ENCODE measurements at places on chromosomes 2 and 18.

- no peak for DNase-seq
These were observed 961.3 kb upstream of the CELF4 start for GRCh38 chr18:38526922-38527321.

DNA sequence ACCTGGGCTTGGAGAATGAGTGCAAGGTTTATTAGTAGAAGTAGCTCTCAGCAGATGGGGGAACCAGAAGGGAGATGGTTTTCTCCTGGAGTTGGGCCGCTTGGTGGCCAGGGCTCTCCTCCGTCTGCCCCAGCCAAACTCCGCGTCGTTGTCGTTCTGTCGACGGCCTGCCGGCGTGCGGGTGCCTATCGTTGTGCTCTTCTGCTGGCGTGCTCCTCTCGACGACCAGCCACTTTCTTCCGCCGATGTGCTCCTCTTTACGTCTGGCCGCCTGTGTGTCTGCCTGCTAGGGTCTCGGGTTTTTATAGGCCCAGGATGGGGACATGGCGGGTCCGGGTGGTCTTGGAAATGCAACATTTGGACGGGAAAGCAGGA is 119.1 kb downstream of the BMPR2 start:
- no peak for DNase-seq

- no peak for DNase-seq
These were observed 158.4 kb downstream of the BCL2 start for GRCh38 chr18:63161032-63161760.

DNA sequence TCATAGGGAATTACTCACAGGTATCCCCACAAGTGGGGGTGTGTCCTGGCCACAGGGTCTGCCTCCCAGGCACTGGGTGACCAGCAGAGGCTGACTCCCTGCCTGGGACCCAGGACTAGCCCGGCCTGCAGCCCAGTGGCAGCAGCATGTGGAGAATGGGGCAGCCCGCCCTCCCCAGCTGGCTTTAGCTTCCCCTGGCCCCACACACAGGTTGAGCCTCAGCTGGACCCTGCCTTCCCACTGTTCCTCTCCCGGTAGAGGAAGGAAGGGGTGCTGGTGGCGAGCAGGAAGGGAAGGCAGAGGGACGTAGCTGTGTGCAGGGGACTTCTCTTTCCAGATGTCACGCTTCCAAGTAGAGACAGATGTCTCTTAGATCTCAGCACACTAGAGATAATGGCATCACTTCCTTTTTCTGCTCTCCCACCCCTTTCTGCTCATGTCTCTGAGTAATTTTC is 51.4 kb downstream of the EMILIN2 start:
- DNase-seq = no peak

GRCh38 chr2:85707304-85707703 is 13.1 kb downstream of the GNLY start:
- peak; percentile 54 for DNase-seq

- no peak for DNase-seq
These were observed 111.4 kb downstream of the COPS8 start for GRCh38 chr2:237196866-237197618.

- DNase-seq = no peak
These were observed 77.3 kb upstream of the PHLPP1 start for GRCh38 chr18:62637807-62638687.

GRCh38 chr2:78928502-78928901 is 97.0 kb upstream of the REG3G start:
- no peak for DNase-seq

DNA sequence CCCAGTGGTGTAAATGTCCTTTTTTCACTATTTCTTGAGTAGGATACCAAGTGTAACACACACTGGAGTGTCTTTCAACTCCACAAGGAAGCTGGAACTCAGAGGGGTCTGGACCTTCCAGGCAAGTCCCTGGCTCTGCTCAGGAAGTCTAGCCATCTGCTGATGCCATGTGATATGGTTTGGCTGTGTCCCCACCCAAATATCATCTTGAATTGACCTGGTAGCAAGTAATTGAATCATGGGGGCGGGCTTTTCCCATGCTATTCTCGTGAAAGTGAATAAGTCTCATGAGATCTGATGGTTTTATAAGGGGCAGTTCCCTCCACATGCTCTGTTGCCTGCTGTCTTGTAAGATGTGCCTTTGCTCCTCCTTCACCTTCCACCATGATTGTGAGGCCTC is 99.4 kb upstream of the CDC42EP3 start:
- DNase-seq = no peak

GRCh38 chr2:111923276-111923804 is 24.9 kb downstream of the MERTK start:
- no peak for DNase-seq

DNA sequence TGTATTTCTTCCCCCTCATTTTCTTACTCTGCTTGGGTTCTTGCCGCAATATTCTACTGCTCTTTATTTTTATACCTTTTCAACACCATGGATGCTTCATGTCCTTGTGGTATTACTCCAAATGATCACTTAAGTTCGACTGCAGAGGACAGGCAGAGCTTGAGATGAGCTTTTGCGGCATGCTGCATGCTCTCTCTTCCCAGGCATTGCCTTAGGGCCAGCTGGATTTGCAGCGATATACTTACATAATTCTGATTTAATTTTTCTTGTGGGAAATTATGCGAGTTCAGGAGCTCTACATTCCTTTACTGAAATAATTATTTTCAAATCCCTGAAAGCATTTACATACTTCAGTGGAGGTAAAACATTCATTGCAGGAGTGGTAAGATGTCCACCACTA is 288.1 kb downstream of the CCDC102B start:
- no peak for DNase-seq

DNA sequence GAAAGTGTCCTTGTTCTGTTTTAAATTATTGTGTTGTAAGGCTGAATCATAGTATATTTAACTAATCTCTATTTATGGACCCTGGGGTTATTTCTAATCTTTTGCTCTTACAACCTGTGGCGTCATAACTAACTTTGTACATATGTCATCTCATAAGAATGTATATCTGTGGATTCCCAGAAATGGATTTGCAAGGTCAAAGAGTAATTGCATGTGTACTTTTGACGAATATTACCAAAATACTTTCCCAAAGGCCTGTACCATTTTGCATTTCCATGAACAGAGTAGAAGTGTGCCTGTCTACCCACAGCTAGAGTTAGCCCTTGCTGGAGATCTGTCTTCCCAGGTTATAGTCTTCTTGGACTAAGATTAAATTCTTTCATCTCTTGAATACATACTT is 42.8 kb downstream of the SEMA4F start:
- no peak for DNase-seq

DNA sequence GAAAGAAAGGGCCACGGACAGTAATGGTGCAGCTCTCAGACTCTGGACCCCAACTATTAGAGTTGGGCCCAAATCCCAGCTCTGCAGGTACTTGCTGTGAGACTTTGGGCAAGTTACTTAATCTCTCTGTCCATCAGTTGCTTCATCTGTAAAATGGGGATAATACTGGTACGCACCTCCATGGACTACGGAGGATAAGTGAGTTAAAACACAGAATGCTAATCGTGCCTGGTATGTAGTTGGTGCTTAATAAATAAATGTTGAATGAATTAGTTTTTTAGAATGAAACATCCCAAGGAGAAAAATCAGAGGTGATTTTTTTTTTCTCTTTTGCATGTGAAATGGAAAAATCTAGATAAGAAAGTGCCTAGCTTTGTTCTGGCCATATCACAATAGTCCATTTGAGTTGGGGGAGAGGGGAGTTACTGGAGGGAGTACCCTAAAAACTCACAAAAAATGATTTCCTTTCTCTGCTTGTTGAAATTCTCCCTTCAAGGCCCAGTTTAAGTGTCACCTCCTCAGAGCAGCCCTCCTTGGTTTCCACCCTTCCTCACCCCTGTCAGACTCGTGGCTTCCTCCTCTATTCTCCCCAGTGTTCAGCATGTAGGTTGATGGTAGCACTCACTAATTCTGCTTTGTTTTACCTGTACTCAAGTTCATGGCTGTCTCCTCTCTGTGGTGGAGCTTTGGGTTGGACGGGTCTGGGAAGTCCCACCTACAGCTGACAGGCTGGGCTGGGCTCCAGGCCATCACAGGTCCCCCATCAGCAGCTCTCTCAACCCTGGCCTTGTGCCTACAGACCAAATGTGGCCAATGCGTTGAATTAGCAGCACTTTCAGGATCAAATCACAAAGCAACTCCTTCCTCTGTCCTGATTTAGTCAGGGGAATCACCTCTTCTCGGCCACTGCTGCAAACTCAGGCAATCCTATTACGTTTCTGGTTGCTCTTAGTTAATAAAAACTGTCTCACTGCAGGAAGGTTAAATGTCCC is 92.8 kb upstream of the TAF1B start:
- DNase-seq = no peak

GRCh38 chr2:30736461-30737325 is 70.6 kb downstream of the CAPN13 start:
- DNase-seq = no peak

DNA sequence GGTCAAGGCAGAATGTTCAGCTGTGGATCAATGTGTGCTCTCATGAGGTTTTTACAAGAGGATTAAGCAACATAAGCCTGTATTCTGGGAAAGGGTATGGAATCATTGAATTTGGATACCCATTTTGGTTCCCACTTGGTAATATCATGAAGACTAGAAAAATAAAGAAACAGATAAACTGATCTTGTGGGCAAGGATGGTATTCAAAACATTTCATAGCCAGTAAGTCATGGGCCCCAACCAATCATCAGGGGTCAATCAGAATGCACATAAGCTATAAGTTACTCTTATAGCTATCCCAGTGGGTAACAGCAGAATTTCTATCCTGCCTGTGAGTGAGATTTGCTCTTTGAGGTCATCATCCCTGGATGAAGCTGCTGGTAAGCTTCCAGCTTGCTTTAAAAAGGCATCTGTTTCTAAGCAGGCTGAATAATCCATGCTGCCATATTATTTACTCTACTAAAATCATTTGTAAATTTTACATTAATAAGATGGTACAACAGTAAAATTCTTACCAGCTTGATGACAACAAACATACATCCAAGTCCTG is 291.2 kb downstream of the RAD51AP2 start:
- DNase-seq = no peak

DNA sequence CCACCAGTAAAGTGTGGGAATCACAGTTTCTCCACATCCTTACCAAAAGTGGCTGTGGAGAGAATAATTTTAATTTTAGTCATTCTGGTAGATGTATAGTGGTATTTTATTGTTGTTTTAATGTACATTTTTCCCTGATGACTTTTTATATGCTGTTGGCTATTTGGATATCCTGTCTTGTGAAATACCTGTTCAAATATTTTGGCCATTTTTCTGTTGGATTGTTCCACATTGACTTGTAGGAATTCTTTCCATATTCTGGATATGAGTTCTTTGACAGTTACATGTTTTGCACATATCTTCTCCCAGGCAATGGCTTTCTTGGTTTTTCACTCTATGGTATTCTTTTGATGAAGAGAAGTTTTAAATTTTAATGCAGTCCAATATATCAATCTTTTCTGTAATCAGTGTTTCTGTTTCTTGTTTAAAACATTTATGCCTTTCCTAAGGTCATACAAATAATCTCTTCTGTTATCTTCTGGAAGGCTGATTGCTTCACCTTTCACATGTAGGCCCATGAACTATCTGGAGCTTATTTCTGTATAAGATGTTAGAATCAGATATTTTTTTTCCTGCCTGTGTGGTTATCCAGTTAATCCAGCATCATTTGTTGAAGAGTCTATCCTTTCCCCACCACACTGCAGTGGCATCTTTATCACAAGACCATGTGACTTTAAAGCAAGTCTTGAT is 19.0 kb downstream of the AFTPH start:
- DNase-seq = no peak

GRCh38 chr18:45161850-45162249 is 453.4 kb upstream of the SLC14A2 start:
- DNase-seq = no peak

- DNase-seq = no peak
These were observed 318.9 kb upstream of the SYT4 start for GRCh38 chr18:43596105-43596712.

GRCh38 chr2:141630407-141630930 is 500.3 kb downstream of the LRP1B start:
- DNase-seq = no peak

DNA sequence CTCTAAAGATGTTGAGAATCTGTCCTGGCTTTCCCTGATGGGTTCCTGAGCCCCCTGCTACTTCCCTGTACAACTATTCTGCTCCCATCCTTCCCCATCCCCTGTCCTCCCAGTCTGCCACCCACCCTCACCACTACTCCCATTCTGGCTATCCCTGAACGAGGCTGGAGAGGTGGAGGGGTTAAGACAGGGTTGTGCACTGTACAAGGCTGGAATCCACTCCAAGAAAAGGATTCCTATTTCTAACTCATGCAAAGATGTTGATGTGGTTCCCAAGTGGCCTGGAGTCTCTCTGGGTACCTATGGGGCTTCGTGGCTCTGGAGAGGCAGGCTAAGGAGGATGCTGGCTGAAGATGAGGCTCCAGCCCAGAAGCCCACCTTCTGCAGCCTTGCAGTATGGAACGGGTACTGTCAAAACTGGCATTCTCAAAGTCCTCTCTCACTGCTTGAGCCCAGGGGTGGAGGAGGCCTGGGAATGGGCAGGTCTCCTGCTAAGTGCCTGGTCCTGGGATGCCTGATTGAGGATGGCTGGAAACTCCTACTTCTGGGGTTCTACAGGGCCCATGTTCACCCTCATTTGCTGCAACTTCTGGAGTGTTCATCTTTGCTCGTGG is 1.3 kb upstream of the FEV start:
- DNase-seq = no peak

GRCh38 chr2:26579025-26579722 is 62.0 kb downstream of the CIB4 start:
- DNase-seq = no peak

DNA sequence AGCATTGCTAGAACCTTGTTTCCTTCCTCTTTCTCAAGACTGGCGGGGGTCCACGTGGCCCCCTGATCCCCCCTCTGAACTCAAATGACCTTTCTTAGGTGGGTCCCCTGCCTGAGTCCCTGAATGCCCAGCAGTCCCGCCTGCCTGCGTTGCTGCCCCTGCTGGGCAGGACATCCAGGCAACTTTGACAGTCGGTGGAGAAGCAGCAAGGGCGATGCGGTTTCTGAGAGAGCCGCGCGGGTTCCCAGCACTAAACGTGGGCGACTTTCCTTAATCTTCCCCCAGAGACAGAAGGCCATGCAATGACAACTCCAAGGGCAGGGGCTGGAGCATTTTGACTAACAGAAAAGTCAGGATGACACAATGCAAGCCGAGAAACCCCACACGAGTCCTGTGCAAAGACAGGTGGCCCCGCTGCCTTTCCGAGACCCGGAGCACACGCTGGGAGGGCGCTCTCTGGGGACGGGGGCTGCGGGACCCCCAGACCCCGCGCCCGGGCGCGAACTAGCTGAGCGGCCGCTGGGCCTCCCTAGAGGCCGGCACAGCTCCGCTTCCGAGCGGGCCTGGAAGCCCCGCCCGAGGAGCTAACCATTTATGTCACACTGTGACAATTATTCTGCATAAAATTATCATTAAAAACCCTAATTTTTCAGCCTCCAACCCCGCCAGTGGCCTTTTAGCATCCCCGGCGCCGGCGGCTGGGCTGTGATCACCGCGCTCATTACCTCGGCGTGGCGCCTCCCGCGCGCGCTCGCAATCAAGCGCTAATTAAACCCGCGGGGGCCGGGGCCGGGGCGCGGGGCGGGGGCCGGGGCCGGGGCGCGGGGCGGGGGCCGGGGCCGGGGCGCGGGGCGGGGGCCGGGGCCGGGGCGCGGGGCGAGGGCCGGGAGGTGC is 27.4 kb downstream of the ASB18 start:
- DNase-seq = no peak
